GM10248 (cell line): ENCODE measurements at places on chromosomes 5 and 9.

DNA sequence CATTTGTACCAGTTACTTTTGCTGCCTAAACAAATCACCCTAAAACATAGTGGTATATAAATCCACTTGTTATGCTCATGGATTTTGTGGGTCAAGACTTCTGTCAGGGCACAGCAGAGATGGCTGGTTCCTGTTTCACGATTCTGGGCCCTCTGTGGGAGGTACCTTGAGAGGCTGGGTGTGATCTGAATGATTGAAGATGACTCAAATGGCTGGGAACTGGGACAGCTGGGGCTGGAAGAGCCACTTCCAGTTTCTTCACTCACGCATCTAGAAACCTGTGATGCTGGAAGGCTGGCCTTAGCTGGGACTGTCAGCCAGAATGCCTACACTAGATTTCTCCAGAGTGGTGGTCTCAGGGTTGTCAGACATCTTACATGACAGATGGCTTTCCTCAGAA is 88.1 kb downstream of the KIF4B start:
- no peak for DNase-seq

GRCh38 chr9:127555840-127556820 is 55.9 kb upstream of the STXBP1 start:
- DNase-seq: no peak

- DNase-seq: no peak
These were observed 203.5 kb upstream of the DAPK1 start for GRCh38 chr9:87294126-87294525.

- DNase-seq: no peak
These were observed 425.3 kb upstream of the CLINT1 start for GRCh38 chr5:158284242-158284641.

GRCh38 chr5:155699385-155699784 is 627.6 kb upstream of the SGCD start:
- no peak for DNase-seq

DNA sequence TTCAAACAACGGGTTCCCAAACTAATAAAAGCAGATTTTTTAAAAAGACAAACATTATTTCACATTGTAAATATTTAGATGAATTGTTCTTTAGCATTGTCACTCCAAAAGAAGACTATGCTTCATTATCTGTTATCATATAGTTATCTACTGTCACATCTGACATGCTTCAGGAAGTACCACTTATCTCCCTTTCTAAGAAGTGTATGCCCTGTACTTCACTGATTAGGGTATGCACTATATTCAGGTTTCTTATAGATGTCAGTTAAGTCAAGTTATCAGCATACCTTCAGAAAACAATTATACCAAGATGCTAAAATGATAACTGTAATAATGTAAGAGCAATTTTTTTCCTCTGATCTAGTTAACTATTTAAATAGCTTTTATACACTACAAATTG is 40.4 kb downstream of the LMBRD2 start:
- DNase-seq: no peak

GRCh38 chr5:94793816-94794198 is 175.3 kb downstream of the SLF1 start:
- DNase-seq: peak; percentile 48

DNA sequence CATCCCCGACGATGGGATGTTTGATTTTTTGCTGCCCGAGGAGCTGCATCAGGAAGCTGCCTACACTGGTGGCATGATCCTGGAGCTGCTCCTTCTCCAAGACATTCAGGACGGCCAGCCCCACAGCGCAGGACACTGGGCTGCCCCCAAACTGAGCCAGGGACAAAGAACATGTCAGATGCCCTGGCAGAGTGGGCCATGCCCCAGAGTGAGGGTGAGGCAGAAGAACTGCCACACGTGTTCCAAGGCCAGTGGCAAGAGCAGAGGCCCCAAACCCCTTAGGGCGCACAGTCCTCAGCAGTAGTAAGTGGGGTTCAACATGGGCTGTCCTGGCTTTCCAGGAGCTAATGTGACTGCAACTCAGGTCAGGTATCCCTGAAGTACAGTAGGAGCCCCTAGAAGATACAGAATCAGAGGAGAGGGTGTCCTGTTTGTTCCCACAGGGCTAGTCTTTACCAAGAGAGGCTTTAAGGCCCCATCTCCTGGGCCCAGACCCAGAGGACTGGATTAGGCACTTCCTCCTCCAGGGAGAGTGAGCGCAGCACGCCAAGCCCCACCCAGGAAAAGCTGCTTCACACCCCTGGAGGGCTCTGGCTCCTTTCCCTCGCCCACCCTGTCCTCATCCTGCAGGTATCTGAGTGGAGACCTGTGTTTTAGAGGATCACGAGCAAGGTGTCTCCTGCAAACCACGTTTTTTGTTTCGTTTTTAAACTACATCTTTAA is 11.1 kb downstream of the HNRNPAB start:
- DNase-seq: no peak

GRCh38 chr5:87405472-87406155 is 7.1 kb downstream of the CCNH start:
- no peak for DNase-seq

DNA sequence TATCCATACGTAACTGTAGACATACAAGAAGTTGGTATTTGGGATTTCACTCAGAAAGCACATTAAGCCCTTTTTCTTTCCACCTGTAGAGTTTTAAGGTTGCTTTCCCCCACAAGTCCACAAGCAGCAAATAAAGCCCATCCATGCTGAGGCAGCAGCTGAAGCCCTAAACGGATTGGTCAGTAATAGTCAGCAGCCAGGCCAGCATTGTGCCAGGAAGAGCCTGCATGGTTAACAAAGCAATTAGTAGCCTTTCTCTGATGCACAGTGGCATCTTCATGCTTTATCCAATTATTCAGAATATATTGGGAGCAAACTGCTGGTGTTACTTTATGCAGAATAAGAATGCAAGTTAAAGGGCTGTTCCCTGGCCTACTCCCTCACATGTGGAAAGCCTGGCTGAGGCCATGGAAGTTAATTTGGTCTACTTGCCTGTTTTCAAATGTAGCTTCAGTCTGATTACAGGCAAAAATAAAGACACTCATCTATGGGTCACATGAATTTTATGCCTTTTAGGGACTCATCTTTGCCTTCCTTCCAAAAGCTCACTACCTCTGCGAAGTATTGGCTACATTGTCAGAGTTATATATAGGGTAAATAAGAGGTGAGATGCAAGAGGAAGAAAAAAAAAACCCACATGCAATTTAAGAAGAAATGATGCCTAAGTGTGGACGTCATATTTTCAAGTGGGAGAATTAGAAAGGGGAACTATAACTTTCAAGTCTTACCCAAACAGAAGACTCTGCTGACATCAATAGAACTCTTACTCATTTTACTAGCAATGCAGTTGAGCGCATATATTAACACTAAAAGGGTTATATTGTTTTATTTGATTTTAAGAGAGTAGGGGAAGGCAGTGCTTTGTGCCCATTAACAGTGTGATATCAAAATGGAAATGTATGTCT is 15.9 kb downstream of the EBF1 start:
- peak; percentile 25 for DNase-seq

GRCh38 chr5:14813747-14814146 is 57.8 kb downstream of the ANKH start:
- DNase-seq: no peak

DNA sequence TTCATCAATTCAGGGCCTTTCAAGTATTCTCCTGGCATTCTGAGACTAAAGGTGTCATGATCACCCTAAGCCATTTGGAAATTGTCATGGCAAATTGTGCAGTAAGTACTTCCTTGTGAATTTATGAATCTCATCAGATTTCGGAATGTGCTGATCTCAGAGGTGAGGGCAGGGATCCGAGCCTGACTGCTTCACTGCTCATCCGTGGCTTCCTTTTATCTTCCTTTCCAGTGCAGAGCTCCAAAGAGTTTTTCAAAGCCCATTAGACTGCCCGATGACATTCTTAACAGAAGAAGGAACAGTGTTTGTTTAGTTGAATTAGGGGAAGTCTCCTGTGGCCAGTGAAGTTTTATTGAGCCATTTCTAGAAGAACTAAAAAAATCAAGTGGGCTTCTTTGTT is 182.8 kb upstream of the GDNF start:
- no peak for DNase-seq

DNA sequence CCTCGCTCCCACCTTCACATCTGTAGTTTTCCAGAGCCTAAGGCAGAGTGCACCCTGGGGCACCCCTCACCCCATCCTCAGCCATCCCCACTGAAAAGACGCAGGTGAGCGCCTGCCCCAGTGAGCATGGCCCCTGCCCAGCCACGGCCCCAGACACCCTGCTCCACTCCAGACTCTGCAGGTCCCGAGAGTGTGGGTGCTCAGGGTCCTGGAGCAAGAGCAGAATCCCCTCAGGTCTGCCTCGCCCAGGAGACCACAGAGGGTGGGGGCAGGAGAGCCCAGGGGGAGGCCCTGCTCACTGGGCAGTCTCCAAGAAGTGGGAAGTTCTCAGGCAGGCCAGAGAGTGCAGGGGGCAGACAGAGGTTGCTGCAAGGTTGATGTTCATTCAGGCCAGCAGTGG is 158.6 kb upstream of the PPP1R26 start:
- DNase-seq: no peak

DNA sequence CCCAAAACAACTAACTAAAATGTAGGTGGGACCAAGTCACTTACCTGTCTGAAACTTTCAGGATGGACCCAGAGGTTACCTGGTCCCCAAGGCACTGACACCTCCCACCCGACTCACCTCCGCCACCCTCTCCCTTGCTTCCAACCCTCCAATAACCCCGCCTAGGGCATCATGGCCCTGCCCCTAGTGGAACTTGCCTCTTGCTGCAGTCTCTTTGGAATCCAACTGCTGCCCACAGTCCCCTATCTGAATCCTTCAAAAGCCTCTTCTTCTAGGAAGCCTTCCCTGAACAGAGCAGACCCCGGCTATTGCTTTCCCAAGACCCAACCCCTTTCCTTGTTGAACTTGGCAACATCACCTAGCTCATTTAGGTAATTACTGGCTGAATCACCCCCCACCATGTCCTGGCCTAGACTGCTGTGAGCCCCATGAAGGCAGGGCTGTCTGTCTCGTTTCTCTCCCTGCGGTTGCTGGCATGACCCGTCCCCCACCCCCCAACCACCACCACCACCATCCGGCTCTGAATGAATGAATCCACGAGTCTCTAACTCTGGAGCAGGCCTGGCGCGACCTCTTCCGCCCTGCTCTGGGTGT is 9.4 kb downstream of the CRB2 start:
- DNase-seq: no peak

GRCh38 chr9:7592321-7593316 is 207.0 kb downstream of the DMAC1 start:
- no peak for DNase-seq

GRCh38 chr5:68424799-68425537 is 209.4 kb downstream of the PIK3R1 start:
- peak; percentile 45 for DNase-seq

GRCh38 chr5:133675376-133676154 is 63.2 kb upstream of the FSTL4 start:
- DNase-seq: no peak

DNA sequence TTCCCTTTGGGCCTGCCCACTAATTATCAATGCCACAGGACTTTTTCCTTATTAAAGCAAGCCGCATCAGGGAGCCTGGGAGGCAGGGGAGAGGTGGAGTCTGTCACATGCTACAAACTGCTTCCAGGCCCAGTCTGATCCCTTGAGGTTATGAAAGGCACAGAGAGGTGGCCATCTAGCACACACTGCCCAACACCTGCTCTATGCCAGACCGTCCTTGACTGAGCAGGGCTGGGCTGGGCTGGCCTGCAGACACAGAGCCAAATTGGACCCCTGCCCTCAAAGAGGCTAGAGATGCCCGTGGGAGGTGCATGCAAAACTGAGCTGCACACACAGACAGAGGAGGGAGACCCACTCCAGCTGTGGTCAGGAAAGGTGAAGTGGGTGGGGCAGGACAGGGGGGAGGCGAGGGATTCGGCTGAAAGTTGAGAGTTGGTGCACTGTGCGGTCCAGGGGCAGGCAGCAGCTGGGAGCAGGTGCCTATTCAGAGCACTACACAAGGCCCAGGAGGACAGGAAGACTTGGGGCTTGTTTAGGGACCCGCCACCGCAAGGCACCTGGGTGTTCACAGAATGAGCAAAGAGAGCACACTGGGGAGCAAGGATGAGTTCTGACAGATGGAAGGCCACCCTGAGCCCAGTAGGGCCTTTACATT is 36.4 kb upstream of the TCF7 start:
- no peak for DNase-seq

DNA sequence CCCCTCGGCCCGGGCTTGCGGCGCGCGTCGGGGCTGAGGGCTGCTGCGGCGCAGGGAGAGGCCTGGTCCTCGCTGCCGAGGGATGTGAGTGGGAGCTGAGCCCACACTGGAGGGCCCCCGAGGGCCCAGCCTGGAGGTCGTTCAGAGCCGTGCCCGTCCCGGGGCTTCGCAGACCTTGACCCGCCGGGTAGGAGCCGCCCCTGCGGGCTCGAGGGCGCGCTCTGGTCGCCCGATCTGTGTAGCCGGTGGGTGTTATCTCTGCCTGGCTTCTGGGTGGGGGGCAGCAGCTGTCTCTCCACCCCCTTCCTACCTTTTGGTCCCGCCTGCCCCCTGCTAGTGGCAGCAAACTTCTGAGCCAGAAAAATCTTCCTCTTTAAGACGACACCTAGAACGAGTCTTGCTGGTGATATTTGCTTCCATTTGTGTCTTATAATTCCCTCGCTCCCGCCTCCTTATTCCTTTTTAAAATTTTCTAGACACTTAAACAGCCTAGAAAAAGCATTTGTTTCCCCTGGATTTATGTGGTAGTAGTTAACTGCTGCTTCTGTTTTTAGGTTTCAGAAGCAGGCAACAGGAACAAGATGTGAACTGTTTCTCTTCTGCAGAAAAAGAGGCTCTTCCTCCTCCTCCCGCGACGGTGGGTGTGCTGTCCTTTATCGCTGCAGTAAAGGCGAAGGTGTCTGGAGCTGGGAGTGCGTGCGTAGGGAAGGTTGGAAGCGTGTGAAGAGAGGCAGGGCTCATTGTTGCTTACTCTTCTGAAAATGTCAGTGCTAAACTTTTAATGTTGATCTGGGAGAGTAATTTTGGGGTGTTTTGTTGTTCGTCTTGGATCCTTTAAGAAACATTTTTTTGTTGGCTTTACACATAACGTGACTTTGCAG is 554 bp downstream of the JAK2 start:
- DNase-seq: peak; percentile 25

- no peak for DNase-seq
These were observed 1.4 kb upstream of the NFX1 start for GRCh38 chr9:33288828-33289483.

- no peak for DNase-seq
These were observed 98.3 kb upstream of the FBN2 start for GRCh38 chr5:128636361-128636760.

DNA sequence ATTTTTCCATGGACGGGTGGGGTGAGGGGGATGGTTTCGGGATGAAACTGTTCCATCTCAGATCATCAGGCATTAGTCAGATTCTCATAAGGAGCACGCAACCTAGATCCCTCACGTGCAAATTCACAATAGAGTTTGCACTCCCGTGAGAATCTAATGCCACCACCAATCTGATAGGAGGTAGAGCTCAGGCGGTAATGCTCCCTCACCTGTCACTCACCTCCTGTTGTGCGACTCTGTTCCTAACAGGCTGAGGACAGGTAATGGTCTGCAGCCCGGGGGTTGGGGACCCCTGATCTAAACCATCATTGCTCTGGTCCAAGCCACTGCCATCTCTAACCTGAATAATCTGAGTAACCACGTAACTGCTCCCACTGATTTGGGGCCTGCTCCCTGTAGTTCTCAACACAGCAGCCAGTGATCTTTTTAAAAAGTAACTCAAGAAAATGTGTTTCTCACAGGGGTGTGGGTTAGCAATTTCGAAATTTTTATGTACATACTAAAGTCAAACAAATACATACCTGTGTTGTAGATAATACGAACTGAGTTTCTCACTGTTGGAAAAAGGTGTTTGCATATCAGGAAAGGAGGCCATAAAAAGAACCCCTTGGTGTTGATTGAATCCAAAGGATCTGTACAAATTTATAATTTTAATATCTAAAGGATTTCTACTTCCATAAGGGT is 11.2 kb upstream of the IL13 start:
- no peak for DNase-seq

- no peak for DNase-seq
These were observed 467 bp downstream of the C9orf78 start for GRCh38 chr9:129834489-129835127.
